ACHN (cell line): ENCODE measurements at places on chromosomes 2 and 18.

GRCh38 chr2:35365859-35366258 is 989.7 kb upstream of the CRIM1 start:
- DNase-seq: peak; percentile 33

GRCh38 chr2:55038428-55038827 is 11.8 kb downstream of the RTN4 start:
- no peak for DNase-seq

- no peak for DNase-seq
Measured at GRCh38 chr2:134226601-134227000, 27.3 kb upstream of the MGAT5 start.

- DNase-seq: no peak
Measured at GRCh38 chr2:14492920-14493503, 139.5 kb upstream of the LRATD1 start.

DNA sequence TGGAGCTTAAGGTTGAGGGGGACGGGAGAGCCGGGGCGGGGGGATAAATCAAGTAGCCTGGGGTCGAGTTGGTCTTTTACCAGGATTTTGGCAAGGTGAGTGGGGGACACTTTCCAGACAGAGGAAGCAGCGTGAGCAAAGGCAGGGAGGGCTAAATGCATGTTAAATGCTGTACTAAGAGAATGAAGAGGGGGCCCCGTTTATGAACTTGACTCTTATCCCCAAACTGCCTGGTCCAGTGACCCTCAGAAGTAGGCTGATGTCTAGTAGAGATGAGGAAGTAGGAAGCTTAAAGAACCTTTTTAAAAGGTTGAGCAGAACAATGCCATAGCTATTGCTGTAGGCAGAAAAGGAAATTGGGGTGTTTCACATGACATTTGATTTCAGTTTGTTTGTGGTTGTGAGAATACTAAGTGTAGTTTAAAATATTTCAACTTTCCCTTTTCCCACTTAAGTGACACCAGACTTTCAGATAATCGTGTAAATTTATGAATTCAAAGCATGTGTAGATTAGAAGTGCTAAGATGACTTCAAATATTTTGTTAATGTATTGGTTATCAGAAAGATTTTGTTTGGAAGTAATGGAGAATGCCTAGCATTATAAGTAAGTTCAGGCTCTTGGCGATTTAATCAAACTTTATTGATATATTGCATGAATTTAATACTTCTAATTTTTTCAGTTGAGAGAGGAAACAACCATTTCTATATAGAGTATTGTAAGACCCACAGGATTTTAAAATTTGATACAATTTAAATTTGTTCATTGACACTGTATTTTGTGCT is 1.8 kb downstream of the REL start:
- DNase-seq: peak; percentile 38

- no peak for DNase-seq
Measured at GRCh38 chr2:40321016-40321623, 130.8 kb downstream of the SLC8A1 start.

- DNase-seq: no peak
Measured at GRCh38 chr2:231701456-231702373, 6.6 kb upstream of the PTMA start.

- no peak for DNase-seq
Measured at GRCh38 chr2:195769975-195770374, 112.9 kb downstream of the SLC39A10 start.

- DNase-seq: no peak
Measured at GRCh38 chr2:147977679-147978078, 42.9 kb downstream of the ORC4 start.

DNA sequence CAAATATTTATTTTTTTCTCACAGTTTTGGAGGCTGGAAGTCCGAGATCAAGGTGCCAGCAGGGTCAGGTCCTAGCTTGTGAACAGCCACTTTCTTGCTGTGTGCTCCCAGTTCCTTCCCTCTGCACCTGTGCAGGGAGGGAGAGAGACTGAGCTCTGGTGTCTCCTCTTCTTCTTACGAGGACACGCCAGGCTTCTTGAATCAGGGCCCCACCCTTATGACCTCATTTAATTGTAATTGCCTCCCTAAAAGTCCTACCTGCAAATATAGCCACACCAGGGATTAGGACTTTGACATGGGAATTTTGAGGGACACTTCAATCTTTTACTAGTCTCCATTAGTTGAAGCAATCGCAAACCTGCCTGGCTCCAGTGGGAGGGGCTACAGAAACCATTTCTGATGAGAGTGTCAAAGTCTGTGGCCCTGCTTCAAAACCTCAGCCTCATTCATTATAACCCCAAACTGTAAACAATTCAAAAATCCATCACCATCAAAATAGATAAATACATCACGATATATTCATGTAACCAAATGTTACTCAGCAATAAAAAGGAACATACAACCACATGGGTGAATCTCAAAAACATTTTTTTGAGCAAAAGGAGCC is 18.2 kb upstream of the SEH1L start:
- no peak for DNase-seq

- no peak for DNase-seq
Measured at GRCh38 chr18:46401486-46402070, 255.4 kb downstream of the LOXHD1 start.

GRCh38 chr2:18566145-18566769 is 5.8 kb upstream of the RDH14 start:
- DNase-seq: no peak

- no peak for DNase-seq
Measured at GRCh38 chr2:159188449-159188848, 98.1 kb downstream of the WDSUB1 start.

- no peak for DNase-seq
Measured at GRCh38 chr18:74019864-74020263, 127.8 kb downstream of the FBXO15 start.

GRCh38 chr2:1223791-1224190 is 189.5 kb upstream of the TPO start:
- no peak for DNase-seq

- peak; percentile 86 for DNase-seq
Measured at GRCh38 chr2:105328281-105329196, 996 bp downstream of the TGFBRAP1 start.

DNA sequence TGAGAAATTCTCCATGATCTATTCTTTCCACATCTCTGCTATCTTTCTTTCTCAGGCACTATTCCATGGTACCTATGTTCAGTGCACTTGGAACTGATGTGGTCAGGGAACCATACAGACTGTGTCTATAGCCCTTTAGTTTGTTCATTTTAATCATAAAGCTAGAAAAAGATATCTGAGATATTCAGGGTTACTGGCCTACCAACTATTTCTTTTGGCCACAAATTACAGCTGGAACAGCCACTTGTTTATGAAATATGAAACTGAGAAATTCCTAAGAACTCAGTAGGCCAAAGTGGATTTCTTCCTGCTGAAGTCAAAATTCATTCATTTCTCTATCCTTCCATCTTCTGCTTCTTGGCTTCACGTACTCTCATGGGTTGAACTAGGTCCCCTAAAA is 22.8 kb upstream of the LYPD1 start:
- no peak for DNase-seq

- no peak for DNase-seq
Measured at GRCh38 chr18:58738322-58738721, 67.1 kb downstream of the MALT1 start.

GRCh38 chr2:190963088-190963487 is 50.9 kb downstream of the STAT1 start:
- no peak for DNase-seq

- no peak for DNase-seq
Measured at GRCh38 chr18:41034413-41034812, 920.6 kb upstream of the PIK3C3 start.

DNA sequence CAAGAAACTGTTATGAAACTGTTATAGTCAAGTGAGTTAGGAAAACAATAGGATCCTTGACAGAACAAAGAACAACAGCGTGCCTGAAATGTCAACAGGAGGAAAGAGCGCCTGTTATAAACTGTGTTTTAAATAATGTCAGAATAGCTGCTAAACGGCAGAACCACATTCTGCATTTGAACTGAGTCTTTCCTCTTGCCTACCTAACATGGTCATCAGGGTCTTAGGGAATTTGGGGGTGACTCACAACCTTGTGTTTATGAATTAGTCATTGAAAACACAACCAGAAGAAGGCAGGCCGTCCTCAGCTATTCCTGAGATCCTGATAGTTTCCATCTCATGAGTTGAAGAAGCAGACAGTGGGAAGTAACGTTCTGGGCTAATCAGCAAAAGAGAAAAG is 222.0 kb upstream of the FN1 start:
- peak; percentile 66 for DNase-seq

GRCh38 chr2:46845542-46846486 is 69.8 kb downstream of the MCFD2 start:
- no peak for DNase-seq

- DNase-seq: no peak
Measured at GRCh38 chr2:128384956-128385355, 66.3 kb upstream of the HS6ST1 start.

DNA sequence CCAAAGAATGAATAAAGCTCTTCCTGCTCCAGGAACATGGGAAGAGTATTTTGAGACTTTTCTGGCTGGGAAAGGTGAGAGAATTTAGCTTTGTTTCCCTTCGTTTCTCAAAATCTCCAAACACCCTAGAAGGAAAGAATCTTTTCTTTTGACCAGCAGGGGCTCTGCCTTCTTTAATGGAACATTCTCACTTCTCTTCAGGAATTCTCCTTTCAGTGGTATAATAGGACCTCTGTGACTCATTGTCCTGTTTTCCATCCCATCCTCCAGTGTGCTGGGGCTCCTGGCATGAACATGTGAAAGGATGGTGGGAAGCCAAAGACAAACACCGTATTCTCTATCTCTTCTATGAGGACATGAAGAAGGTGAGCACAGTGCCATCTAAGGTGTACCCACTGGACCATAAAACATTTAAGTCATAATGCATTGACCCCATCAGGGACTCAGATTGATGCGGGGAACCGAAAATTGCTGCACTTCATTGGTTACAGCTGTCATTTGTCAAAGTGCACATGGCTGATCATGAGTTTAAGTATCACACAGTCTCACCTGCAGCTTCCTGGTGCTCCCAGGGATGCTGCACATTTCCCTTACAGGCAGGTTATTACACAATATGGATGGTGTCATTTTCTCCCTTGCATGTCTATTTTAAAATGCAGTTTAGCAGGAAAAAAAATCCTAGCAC is 5.5 kb downstream of the SULT1C4 start:
- peak; percentile 37 for DNase-seq

GRCh38 chr2:61419570-61419969 is 51.3 kb downstream of the USP34 start:
- DNase-seq: no peak

- DNase-seq: no peak
Measured at GRCh38 chr2:145799595-145800108, 1279.7 kb upstream of the ZEB2 start.

DNA sequence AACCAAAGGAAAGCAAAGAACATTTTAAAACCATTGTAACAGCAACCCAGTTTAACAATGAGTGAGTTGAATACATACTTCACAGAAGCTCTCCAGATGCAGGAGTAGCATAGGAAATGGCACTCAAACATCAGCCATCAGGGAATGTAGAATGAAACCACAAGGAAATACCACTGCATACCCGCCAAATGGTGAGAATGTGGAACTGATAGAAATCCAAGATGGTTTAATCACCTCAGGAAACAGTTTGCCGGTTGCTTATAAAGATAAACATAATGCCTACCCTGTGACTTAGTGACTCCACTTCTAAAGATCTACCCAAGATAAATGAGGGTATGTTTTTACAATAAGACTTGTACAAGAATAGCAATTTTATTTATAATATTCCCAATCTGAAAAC is 132.0 kb downstream of the GALNT1 start:
- no peak for DNase-seq

- DNase-seq: no peak
Measured at GRCh38 chr2:34204560-34204959, 605.5 kb upstream of the FAM98A start.

DNA sequence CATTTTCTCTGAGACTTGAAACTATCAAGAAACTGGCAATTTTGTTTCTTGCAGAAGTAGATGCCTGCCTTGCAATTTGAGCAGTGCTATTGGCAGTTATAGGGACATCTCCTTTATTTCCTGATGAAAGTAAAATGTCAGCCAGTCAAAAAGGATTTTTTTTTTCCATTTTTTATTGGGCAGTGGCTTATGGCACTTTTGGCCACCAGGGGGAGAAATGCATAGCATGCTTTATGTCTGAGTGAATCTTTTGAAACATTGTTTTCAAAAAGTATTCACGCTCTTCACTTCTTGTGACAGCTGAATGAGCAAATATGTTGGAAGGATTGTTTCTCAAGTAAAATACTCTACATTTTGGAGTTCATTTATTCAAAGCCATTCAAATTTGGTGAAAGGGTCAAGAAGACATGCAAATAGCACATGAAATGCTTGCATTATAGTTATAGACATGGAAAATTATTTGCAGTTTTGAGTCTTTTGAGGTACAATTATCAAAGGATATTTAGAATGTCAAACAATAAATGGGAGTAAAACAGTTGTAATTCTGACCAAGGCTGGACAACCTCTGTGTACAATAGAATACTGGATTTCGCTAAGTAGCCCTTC is 491.0 kb downstream of the CDH2 start:
- DNase-seq: peak; percentile 51

DNA sequence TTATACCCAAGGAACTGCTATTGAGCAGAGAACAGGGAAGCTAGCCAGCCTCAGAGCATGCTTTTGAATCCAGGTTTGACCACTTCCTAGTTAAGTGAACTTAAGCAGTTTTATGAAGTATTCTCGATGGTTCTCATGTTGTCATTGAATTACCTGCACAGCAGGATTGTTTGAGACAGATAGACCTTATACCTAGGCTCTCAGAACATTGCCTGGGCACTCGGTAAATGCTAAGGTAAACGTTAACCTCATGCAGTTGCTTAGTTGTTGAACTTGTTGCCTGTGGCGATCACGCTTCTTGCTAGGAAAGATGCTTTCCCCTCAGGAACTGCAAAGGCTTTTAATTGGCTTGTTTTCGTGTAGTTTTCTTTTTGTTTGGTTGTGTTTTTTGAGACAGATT is 34.0 kb upstream of the CHMP1B start:
- DNase-seq: no peak

- DNase-seq: no peak
Measured at GRCh38 chr2:31140151-31140550, 1.9 kb upstream of the GALNT14 start.

- DNase-seq: no peak
Measured at GRCh38 chr18:43481069-43481468, 203.8 kb upstream of the SYT4 start.

- no peak for DNase-seq
Measured at GRCh38 chr2:36058953-36059352, 296.6 kb upstream of the CRIM1 start.

GRCh38 chr2:55111570-55112228 is 61.4 kb upstream of the RTN4 start:
- DNase-seq: peak; percentile 94

GRCh38 chr2:34729845-34730244 is 1130.7 kb upstream of the FAM98A start:
- no peak for DNase-seq

GRCh38 chr2:2613279-2614199 is 282.5 kb upstream of the MYT1L start:
- peak; percentile 96 for DNase-seq

- DNase-seq: no peak
Measured at GRCh38 chr2:229927817-229928321, 5.6 kb downstream of the FBXO36 start.

DNA sequence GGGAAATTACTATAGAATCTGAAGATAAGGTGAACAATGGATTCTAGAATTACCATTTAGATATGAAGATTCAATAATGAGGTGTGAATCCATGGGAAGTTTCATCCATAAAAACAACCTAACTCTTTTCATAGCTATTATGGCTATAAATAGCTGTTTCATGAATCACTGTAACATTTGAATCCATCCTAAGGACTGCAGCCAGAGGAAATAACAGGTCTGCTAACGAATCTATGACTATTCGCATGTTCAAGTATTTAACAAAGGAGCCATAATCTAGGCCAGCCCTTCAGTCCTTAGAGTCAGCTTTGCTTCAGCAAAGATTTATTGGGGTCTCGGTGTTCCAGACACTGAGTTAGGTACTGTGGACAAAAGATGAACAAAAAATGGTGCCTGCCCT is 87.1 kb downstream of the MYOM1 start:
- no peak for DNase-seq
